CD4-positive, alpha-beta T cell treated with Interleukin-2 at 100 ng/mL for 4 hours (primary cell): ENCODE measurements at places on chromosomes 5 and 9.

DNA sequence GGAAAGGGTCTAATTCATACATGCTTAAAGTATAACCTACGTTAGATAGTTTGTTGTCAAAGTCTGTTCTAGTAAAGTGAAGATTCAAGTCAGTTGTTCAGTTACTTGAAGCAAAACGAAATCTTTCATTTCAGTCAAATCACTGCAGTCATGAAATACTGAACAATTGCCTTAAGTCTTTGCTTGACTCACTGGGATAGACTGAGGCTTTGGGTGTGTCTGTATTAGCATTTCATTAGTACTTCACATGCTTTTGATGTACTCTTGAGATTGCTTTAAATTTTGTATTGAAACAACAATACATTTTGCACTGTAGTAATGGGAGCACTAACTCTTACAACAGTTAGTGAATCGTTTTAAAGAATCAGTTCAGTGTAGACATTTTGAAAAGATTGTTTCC is 4.0 kb upstream of the CMYA5 start:
- DNase-seq = no peak

DNA sequence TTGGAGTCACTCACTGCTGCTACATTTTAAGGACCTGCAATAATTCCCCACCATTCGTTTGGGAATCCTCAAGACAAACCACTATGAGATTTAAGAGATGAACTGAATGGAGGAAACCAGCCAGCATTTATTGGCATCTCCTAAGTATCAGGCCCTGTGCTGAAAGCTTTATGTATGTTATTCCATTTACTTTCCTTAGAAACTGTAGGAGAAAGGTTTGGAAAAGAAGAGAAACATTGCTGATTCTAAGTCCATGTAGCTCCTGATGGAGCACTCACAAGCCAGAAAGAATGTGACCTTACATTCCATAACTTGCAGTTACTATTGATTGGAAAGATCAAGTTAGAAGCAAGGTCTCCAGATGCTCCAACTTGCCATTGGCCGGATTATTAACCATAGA is 267.4 kb downstream of the GAS1 start:
- no peak for DNase-seq

DNA sequence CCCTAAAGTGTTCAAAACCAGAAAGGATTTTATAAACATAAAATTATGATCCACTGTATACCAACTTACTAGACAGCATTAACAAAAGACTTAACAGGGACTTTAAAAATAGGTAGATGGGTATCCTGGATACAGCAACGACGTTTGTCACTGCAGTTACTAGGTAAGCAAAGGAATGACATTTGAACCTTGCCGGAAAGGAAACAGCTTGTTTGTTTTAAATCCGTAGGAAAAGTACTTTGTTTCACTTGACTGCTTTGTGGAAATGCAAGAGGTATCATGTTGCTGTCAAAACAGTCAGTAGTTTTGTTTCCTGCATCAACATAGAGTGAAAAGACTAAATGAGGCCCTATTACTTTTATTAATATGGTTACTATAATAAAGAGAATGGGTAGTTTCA is 122.9 kb downstream of the CDC42SE2 start:
- no peak for DNase-seq

DNA sequence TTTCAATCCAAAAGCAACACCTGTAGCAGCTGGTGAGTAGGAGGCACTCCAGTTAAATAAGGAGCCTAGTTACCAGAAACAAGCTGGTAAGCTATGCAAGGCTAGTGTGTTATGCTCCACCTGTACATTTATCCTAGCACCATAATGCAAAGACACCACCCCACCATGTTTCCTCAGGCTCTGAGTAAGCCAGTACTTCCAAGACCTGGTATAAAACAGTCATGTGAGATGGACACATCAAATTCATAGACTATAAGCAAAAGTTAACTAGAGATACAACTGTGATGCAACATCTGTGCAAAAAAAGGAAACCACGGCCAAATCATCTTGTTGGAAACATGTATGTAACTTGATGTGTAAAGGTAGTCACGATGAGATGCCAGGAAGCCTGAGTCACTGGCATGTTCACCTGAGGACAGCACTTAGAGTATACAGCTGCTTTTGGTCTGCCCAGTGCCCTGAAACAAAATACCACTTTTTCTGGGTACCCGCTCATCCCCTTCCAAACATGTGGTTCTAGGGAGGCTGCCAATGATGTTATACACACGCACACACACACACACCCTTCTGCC is 66.1 kb downstream of the CDK5RAP2 start:
- DNase-seq = no peak

GRCh38 chr5:67677422-67677970 is 480.9 kb upstream of the CD180 start:
- DNase-seq = no peak

DNA sequence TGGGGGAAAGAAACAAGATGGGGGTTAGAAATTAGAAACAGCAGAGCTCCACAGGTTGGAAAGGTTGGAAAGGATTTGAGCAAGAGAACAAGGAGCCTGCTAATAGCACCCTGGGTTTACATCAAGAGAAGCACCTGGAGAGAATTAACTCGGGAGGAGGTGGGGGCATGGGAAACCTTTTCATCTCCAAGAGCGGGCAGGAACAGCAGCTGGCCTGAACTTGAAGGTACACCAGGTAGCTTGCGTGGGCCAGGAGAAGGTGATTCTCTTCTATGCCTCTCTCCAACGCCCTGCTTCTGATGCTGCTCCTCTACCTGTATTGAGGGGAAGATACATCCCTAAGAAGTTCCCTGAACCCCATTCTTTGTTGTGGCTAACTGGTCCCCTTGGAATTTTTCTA is 37.1 kb upstream of the GLRX start:
- no peak for DNase-seq

- DNase-seq = no peak
Observed at GRCh38 chr5:129652349-129653056, 95.4 kb upstream of the MINAR2 start.

GRCh38 chr5:139676951-139677735 is 29.0 kb downstream of the CXXC5 start:
- DNase-seq = no peak

- DNase-seq = no peak
Observed at GRCh38 chr5:430214-430925, 12.6 kb upstream of the EXOC3 start.

DNA sequence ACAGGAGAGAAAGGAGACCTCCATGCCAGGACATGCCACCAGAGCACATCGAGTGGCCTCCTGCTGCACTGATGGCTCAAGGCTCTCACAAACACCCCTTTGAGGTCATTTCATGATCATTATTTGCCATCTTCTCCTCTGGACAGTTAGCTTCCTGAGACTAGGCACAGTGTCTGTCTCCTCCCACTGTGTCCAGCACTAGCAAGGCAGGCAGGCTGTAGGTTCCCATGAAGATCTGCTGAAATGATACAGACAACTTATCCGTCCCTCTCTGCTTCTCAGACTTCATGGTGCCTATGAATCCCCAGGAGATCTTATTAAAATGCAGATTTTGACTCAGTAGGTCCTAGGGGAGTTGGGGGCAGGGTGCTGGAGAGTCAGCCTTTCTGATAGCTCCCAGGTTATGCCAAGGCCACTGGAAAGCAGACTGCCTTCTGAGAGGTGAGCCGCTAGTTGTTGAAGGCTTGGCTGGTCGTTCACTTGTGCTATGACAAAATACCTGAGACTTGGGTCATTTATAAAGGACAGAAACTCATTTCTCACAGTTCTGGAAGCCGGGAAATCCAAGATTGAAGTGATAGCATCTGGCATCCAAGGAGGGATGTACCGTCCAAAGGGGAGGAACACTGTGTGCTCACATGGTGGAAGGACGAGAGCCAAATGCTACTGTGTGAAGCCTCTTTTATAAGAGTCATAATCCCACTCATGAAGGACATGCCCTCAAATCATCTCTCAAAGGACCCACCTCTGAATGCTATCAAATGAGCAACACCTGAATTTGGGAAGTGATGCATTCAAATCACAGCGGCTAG is 183.4 kb downstream of the SPOCK1 start:
- DNase-seq = no peak

DNA sequence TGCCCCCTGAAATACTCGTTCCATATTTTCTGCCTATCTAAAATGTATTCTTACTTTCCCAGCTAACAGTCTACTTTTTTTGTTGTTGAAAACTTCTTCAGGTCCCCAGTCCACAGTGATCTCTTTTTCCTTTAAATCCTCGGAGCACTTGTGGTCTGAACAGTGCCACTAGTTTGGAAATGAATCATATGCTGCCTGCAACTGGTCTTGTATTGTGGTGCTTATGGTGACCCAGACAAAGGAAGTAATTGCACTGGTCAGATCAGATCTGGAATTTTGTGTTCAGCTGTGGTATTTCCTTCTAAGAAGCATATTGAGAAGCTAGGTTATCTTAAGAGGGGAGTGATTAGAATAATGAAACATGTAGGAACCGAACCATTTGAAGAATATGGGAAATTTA is 2.9 kb downstream of the UNC13B start:
- no peak for DNase-seq

DNA sequence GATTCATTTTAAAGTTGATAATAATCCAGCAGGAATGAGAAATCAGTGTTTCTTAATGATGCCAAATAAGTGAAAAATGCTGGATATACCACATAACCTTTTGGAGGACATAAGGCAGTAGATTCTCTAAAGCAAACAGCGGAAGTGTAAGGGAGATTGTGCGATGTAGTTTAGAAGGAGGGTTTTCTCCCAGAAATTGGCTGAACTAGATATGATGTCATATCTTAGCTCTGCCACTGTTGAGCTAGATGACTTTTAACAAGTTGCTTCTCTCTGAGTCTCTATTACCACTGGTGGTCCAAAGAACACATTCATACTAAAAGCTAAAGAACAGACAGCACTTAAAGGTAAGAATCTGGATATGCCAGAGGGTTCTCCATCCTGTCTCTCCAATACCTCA is 107.0 kb downstream of the NR6A1 start:
- DNase-seq = no peak

- no peak for DNase-seq
Observed at GRCh38 chr9:82106536-82106935, 118.0 kb downstream of the SPATA31D1 start.

DNA sequence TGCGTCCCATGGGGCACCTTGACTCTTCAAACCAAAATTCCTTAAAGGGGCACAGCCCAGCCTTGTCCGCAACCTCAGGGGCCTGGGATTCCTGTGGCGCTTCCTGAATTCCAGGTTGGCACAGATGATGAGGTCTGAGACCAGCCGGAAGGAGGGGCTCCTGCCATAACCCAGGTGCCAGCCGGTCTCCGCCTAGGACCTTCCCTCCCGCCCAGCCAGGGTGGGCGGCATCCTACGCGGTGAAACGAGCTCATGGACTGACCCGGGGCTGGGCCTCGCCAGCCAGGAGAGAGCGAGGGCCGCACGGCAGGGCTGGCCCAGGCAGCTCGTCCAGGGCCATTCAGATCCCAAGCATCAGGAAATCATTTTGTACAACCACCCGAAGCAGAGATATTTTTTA is 23.0 kb downstream of the AMBP start:
- DNase-seq = no peak

- peak; percentile 3 for DNase-seq
Observed at GRCh38 chr5:73796164-73797131, 170.5 kb downstream of the ARHGEF28 start.

GRCh38 chr5:91059409-91059808 is 323.7 kb downstream of the ARRDC3 start:
- DNase-seq = no peak

DNA sequence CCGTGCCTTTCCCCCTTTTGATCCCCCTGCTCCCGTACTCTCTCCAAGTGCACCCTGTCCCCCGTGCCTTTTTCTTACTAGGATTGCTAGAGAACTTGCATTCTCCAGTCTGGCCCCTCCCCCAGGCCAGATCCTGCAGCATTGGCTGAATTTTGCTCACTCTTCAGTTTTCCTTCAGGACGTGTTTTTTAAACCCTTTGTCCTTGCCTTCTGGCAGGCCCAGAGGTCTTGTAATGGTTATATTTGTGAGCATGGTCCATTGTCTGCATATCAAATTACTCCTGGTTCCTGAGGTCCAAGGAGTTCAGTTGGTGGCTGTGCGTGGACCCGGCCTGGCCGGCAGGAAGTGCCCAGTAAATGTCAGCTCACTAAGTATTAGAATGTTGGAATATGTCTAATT is 606 bp downstream of the TBC1D13 start:
- DNase-seq = no peak

DNA sequence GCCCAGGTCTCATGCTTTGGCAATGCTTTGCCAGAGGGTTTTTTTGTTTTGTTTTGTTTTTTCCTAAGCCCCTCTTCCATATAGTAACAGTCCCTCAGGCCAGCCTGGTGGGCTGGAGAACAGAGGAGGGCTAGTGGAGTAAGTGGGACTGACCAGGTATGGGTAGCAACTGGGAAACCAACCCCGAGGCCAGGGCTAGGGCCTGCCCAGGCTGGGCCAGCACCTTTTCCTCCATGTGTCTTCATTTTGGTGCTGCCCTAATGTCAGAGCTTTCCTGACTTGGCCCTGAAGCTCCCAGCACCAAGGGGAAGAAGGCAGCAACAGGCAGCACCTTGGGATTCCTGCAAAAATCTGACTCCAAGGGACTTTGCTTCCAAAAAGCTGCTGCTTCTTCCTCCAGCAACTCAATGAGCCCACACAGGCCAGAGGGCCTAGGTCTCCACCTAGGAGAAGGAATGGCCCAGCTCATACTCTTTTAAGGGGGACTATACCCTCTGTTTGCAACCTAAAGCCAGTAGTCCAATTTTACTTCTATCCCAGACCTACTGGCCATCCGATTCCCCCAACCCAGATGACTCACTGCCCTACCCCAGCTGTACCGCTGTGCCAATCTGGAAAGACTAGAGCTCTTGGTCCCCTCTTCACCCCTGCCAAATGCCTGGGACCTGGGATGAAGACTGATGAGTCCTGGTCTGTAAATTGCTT is 105.1 kb downstream of the PSD2 start:
- DNase-seq = no peak

- no peak for DNase-seq
Observed at GRCh38 chr5:20949636-20950035, 961.6 kb upstream of the CDH18 start.

DNA sequence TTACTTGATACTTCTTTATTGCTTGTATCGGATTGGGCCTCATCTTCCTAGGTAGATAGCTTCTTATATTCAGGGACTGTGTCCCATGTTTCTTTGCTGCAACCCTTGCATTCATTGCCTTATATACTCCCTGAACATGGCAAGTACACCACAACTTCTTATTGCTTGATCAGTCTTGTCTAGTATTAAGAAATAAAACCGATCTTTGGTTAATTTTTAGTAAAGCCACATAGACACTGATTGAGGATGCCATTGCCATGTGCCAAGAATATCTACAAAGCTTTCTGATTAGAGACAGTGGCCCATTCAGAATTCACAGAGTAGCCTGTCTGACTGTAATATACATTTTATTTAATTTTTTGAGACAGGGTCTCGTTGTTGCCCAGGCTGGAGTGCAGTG is 34.7 kb upstream of the ANKRD55 start:
- no peak for DNase-seq

DNA sequence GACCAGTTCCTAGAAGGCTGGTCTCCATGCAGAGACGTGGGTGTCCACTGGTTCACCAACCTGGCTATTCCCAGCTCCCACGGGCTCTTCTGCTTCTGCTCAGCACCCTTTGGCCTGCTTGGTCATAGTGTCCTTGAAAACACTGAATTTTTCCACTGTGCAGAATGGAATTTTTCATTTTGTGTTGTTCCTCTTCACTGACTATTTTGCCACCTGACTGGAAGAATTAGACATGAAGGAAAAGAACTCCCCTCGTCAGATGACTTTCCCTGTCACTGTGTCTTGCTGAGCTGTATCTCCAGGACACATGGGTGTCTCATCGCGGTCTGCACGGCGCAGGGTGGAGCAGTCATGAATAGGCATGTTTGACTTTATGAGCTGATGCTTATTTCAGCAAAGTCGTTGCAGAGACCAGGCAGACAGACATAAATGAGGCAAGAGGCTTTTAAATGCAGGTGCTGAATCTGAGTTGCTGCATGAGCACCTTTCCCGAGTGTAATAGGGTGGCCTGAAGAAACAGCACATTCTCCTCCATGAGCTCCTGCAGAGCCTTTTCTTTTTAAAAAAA is 50.2 kb upstream of the SEMA4D start:
- no peak for DNase-seq
